CD4-positive, alpha-beta T cell (primary cell): ENCODE measurements at places on chromosomes 2 and 18.
A peak's percentile ranks its signal among the peaks of the same experiment; 100 is the strongest.

DNA sequence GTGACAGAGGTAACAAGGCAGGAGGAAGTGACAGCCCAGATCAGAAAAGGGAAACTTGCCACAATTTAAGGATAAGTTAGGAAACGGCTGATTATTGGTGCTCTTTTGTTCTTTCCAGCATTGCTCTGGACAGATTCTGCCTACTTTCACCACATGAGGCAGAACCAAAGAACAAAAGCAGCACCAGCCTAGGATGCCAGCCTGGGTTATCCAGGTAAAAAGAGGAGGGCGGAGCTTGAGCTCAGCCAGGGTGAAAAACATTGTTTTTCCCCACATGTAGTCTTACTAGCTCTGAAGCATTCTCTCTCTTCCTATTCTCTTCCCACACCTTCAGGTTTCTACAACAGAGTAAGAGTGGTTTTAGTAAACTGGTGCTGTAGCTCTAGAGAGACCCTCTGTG is 300.5 kb downstream of the TMX3 start:
- DNase-seq, result no peak

DNA sequence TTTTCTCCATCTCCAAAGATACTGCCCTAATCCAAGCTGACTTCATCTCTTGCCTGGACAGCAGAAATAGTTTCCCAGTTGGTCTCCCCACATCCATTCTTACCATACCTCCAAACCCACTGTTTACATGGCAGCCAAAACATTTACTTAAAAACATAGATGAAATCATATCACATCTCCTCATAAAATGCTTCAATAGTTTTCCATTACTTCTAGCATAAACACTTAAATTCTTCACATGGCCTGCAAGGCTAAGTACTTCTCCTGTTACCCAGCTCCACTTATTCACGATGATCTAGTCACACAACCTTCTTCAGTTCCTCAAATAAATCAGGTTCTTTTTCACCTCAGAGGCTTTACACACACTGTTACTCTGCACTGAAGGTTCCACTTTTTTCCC is 185.8 kb upstream of the ACVR2A start:
- DNase-seq, result no peak

DNA sequence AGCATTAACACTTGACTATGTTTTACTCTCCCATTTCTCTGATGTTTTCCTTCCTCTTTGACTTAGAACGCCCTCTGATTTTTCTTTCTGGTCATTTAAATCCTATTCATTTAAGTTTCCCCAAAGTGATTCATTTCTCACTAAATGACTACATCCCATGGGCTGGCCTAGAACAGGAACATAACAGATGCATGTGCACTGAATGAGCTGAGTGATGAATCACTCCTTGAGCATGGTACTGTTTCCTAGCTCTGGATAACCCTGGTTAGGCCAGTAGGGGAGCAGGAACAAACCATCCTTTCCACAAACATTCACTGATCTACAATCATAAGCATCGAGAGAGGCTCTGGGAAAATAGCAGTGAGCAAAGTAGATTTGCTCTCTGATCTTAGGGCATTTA is 221.9 kb upstream of the SETBP1 start:
- DNase-seq, result no peak

DNA sequence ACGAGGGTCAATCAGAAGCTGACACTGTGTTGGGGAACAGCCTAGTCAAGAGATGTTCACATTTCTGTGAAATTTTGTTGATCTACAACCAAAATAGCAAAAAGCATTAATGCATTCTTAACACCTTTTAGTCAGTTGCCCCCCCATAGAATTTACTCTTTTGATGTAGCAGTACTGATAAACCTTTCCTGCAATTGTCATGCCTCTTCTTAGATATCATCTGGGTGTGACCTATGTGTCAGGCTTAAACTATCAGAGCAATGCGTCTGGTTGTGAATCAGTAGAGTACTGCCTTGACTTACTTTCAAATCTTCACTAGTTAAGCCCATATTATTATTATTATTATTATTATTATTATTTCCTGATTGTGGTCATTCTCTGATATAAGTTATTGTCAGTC is 61.9 kb downstream of the GREB1L start:
- no peak for DNase-seq

DNA sequence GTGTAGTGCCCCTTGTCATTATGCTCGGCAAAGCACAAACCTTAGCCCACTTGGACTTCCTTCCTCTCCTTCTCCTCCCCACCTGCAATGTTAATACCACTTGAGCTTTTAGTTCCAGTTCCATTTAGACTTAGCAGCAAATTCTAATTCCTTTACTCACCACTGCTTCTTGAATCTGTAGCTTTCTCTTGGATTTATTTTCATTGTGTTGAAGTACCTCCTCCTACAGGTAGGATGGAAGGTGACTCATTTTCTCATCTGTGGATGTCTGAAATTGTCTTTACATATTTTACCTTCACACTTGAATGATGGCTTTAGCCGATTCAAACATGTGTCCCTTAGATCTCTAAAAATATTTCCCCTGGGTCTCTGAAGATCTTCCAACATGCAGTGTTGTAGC is 32.8 kb upstream of the BIN1 start:
- DNase-seq, result no peak

GRCh38 chr2:26495705-26496297 is 17.9 kb upstream of the OTOF start:
- no peak for DNase-seq

DNA sequence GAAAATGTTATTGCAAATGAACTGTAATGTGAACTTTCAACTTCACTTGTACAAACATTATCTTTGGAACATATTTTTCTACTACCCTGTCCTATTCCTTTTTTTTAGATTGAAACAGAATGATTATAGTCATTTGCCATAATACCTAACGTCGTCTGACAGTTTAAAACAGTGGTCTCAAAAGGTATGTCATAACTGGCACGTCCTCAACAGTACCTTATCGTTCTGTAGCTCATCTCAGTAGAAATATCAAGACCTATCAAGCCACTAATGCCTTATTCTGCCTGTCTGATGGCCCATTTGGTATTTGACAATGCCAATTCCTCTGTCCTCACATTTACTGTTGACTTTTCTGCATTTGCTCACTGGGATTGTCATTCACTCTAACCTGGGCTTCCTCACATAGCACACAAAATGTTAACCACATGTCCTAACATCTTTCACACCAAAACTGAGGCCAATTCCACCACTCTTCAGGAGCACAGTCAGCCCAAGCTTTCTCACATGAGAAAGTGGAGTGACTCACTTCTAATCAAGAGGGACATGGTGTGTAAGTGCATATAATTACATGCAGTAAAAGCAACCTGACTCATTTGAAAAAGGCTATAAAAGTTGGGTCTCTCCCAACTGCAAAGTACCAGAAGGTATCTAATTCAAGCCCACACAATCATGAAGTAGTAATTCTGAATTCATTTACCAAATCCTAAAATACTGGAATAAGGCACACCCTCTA is 34.8 kb downstream of the DNER start:
- DNase-seq, result no peak

- DNase-seq, result peak; percentile 21
Observed at GRCh38 chr18:11654736-11655605, 34.1 kb upstream of the GNAL start.
